Astrocyte (in vitro differentiated cells and primary cell): ENCODE measurements at places on chromosomes 1 and 21. TPM values are rescaled to one million over a fixed set of nuclear protein-coding genes. Genes with fewer than 3 reads are reported as not detected.

The TRAF3IP3 gene
- total RNA-seq, result not detected in 2 replicates

The NOC2L gene
- total RNA-seq, result 83.7 and 91.4 TPM in 2 replicates

The MX2 gene
- total RNA-seq, result 8.6 and 13.8 TPM in 2 replicates

The LBR gene
- 35.0 and 42.6 TPM in 2 replicates for total RNA-seq

The LIPI gene
- not detected in 2 replicates for total RNA-seq

GRCh38 chr1:42932442-42932941 lies 26.2 kb downstream of the SLC2A1 start:
- peaks cover 23% of the 10 kb centered on the region for H3K4me1 ChIP-seq
- no peak overlapping the region for H3K4me3 ChIP-seq
- no peaks in the 10 kb centered on the region for H3K27me3 ChIP-seq
- DNase-seq, result no peak
- peaks cover 44% of the 10 kb centered on the region for H3K36me3 ChIP-seq

- H3K27ac ChIP-seq, result no peak overlapping the region
- no peaks in the 10 kb centered on the region for H3K4me1 ChIP-seq
- H3K4me3 ChIP-seq, result no peak overlapping the region
- H3K27me3 ChIP-seq, result no peaks in the 10 kb centered on the region
Observed at GRCh38 chr1:77188770-77189169, 30.5 kb downstream of the PIGK start.

DNA sequence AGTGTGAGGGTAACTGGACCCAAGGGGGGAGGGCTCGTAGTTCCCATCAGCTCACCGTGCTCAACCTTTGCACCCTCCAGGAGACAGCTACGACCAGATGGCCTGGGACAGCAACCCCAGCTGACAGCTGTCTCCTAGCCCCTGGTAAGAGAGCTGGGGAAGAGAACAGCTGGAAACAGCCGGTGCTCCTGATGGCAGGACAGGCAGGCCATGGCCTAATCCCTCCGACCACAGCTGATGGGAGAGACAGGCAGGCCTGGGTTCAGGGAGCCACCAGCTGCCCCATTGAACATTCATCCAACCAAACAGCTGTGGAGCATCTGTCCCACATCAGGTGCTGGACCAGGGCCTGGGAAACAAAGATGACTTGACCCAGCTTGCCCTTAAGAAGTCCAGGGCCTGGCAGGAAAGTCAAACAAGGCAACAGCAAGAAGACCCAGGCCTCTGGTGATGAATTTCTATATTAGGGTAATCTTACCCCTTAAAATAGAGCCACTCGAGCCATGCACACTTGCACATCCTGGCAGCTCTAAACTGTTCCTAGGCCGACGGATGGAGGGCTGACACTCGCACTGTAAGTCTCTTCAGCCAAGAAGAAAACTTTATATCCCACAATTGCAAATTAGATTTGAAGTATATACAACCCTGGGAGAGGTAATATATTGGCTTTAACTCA lies 12.2 kb downstream of the OLFML2B start:
- DNase-seq, result no peak
- no peaks in the 10 kb centered on the region for H3K36me3 ChIP-seq
- H3K4me3 ChIP-seq, result no peak overlapping the region
- H3K27ac ChIP-seq, result no peak overlapping the region

GRCh38 chr1:40532844-40533424 lies 1.5 kb downstream of the ZNF684 start:
- H3K4me3 ChIP-seq, result no peak overlapping the region
- no peaks in the 10 kb centered on the region for H3K36me3 ChIP-seq
- no peak overlapping the region for H3K27ac ChIP-seq
- peak; percentile 34 for DNase-seq

- peaks cover 19% of the 10 kb centered on the region for H3K4me1 ChIP-seq
- no peaks in the 10 kb centered on the region for H3K27me3 ChIP-seq
- no peak overlapping the region for H3K4me3 ChIP-seq
- no peak overlapping the region for H3K27ac ChIP-seq
- H3K36me3 ChIP-seq, result peaks cover 30% of the 10 kb centered on the region
Observed at GRCh38 chr21:45989355-45990048, 7.9 kb downstream of the COL6A1 start.

- no peaks in the 10 kb centered on the region for H3K4me1 ChIP-seq
- no peaks in the 10 kb centered on the region for H3K27me3 ChIP-seq
- H3K27ac ChIP-seq, result peak overlapping the region; percentile 16
- DNase-seq, result peak; percentile 38
- H3K36me3 ChIP-seq, result peaks cover 7% of the 10 kb centered on the region
- H3K4me3 ChIP-seq, result no peak overlapping the region
Observed at GRCh38 chr1:61708953-61709907, 15.7 kb downstream of the TM2D1 start.
